ENCODE measurements at places on chromosomes 4 and X.

- no peak for DNase-seq
Measured at GRCh38 chr4:106063009-106063408, 167.7 kb downstream of the NPNT start.

DNA sequence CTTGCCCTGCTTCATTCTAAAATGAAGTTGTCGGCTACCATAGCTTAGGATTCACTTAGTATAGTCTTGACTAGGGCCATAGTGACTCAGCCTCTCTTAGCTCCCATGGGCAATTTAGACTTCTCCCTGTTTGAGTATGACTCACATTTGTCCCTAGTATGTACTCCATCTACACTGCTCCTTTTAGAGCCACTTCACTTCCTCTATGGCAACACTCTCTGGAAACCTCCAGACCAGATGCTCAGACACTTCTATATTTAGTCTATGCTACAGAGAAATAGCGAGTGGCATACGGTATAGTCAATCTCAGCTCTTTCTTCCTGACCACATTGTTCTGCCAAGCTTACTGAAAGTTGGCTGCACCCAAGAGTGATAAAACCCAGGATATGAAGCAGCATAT lies 11.2 kb downstream of the MEPE start:
- no peak for DNase-seq

GRCh38 chr4:81898862-81899504 lies 427.3 kb upstream of the RASGEF1B start:
- no peak for DNase-seq

GRCh38 chrX:47030339-47030738 lies 47.9 kb upstream of the RGN start:
- no peak for DNase-seq

DNA sequence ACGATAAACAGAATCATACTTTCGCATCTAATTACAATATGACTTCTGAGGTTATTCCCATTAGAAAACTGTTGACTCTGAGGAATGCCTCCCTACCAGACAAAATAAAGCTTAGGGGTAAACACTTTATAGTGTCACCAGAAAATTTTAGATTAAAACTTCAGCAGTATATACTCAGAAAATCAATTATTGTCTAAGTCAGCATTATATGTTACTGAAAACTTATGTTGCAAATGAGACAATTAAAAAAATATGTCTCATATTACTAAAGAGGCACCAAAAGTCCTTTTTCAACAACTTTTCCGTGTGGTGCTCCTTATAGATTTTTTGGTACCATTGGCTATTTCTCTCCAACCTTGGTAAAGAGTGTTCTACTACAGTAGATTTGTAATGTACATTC lies 91.4 kb downstream of the HMGN5 start:
- no peak for DNase-seq

- DNase-seq, result no peak
Measured at GRCh38 chr4:104330125-104330905, 164.4 kb downstream of the CXXC4 start.

DNA sequence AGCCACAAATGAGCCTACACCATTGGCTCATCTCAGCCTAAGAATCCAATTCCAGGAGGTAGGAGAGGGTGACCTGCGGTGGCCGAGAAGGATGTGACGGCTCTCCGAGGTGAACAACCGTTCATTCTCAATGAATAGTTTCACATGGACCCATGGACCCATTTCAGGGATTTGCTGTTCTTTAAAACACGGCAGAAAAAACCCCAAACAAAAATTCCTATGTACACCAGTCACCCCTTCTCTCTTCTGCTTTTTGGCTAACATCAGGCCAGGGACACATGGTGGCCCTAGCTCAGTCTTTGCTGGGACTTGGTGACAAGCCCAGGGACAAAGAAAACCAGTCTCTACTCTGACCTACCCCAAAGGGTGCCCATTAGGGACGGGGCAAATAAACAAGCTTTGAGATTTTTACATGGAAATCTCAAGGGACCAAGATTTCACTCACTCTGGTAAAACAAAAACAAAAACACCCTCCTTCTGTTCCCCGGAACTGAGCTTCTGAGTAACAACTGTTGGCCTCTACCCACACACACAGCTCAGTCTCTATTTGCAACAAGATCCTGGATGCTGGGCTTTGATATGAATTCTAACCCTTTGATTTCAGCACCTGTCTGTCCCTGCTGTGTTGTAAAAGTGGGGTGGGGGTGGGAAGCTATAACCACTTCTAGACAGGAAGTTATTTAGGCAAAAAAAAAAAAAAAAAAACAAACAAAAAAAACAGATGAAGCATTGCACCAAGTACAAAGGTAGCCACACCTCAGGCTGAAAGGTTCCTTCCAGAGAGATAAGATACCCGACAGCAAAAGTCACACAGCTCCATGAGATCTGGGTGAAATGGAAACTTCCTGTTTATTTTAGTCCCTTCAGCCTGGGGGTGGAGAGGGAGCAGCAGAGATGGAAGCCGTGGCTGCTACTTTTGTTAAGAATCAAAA lies 49.0 kb downstream of the DDX3X start:
- DNase-seq, result no peak
